ENCODE measurements at places on chromosomes 11 and 22. TPM values are rescaled to one million over a fixed set of nuclear protein-coding genes. Genes with fewer than 3 reads are reported as not detected.
A peak's percentile ranks its signal among the peaks of the same experiment; 100 is the strongest.

GRCh38 chr11:86787656-86788055 is 12.7 kb upstream of the PRSS23 start:
- H3K27ac ChIP-seq, result no peak overlapping the region
- H3K36me3 ChIP-seq, result no peaks in the 10 kb centered on the region
- H3K4me1 ChIP-seq, result peaks cover 69% of the 10 kb centered on the region
- H3K27me3 ChIP-seq, result no peaks in the 10 kb centered on the region

GRCh38 chr22:44131412-44131811 is 49.3 kb upstream of the PARVG start:
- H3K4me3 ChIP-seq, result no peak overlapping the region
- H3K27ac ChIP-seq, result no peak overlapping the region
- H3K4me1 ChIP-seq, result no peaks in the 10 kb centered on the region
- H3K36me3 ChIP-seq, result peaks cover 14% of the 10 kb centered on the region

GRCh38 chr11:34680206-34680605 is 59.3 kb downstream of the EHF start:
- peaks cover 2% of the 10 kb centered on the region for H3K4me1 ChIP-seq
- no peak for DNase-seq
- H3K4me3 ChIP-seq, result no peak overlapping the region
- H3K36me3 ChIP-seq, result no peaks in the 10 kb centered on the region
- H3K27ac ChIP-seq, result no peak overlapping the region
- peaks cover 19% of the 10 kb centered on the region for H3K27me3 ChIP-seq

- H3K36me3 ChIP-seq, result peaks cover 37% of the 10 kb centered on the region
- no peaks in the 10 kb centered on the region for H3K27me3 ChIP-seq
- H3K27ac ChIP-seq, result no peak overlapping the region
- DNase-seq, result no peak
These were observed 8.8 kb upstream of the DNAJB13 start for GRCh38 chr11:73942010-73942409.

The SAA2 gene
- total RNA-seq, result not detected

- no peaks in the 10 kb centered on the region for H3K4me1 ChIP-seq
- peaks cover 8% of the 10 kb centered on the region for H3K36me3 ChIP-seq
- peak overlapping the region; percentile 60 for H3K27ac ChIP-seq
- H3K27me3 ChIP-seq, result no peaks in the 10 kb centered on the region
These were observed 31.7 kb upstream of the GCAT start for GRCh38 chr22:37775785-37776638.

The OR8D1 gene
- not detected for total RNA-seq

DNA sequence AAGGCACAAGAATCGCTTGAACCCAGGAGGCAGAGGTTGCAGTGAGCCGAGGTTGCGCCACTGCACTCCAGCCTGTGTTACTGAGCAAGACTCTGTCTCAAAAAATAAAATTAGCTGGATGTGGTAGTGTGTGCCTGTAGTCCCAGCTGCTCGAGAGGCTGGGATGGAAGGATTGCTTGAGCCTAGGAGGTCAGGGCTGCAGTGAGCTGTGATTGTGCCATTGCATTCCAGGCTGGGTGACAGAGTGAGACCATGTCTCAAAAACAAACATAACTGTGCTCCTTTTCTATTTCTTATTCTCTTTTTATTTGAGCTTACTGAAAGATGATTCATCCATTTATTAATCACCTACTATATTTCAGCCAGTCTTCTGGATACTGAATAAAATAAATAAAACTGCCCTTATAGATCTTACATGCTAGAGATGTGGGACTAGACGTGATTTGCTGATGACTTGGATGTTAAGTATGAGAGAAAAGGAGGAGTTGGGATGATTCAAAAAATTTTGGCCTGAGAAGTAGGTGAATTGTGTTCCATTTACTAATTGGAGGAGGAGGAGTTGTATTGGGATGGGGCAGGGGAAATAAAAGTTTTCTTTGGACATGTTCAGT is 18.0 kb downstream of the PAAF1 start:
- H3K27ac ChIP-seq, result no peak overlapping the region
- no peak for DNase-seq
- H3K4me3 ChIP-seq, result no peak overlapping the region

- H3K27me3 ChIP-seq, result no peaks in the 10 kb centered on the region
- no peak overlapping the region for H3K27ac ChIP-seq
- DNase-seq, result no peak
These were observed 92.1 kb downstream of the WNT11 start for GRCh38 chr11:76114238-76114637.

The ST14 gene
- 40.8 TPM for total RNA-seq

The ANO5 gene
- 3.9 TPM for total RNA-seq

DNA sequence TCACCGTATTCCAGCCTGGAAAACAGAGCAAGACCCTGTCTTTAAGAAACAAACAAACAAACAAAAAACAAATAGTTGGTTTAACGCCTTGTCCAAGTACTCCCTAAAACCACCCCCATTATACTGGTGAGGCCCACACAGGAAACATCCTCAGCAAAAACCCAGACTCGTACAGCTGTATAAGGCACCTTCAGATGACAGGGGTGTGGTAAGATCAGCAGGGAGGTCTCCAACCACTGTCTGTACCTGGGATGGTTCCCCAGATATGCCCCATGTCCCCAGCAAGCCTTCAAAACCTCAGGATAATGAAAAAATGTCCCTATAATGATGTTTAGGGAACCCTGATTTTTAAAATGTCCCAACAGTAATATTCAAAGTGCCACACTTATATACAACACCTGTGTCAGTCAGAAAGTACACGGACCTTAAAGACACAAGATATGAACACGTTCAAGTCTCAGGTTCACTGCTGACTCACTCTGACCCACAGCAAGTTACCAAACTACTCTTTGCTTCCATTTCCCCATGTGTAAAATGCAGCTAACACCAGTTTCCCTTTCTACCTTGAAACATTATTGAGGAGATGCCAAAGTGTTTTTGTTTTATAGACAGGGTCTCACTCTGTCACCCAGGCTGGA is 9.3 kb downstream of the SF3A1 start:
- H3K4me1 ChIP-seq, result no peaks in the 10 kb centered on the region
- H3K27ac ChIP-seq, result no peak overlapping the region
- no peaks in the 10 kb centered on the region for H3K27me3 ChIP-seq

GRCh38 chr11:116613206-116613875 is 159.4 kb downstream of the BUD13 start:
- no peak for DNase-seq
- no peaks in the 10 kb centered on the region for H3K4me1 ChIP-seq
- no peaks in the 10 kb centered on the region for H3K36me3 ChIP-seq
- no peak overlapping the region for H3K27ac ChIP-seq

The SSTR3 gene
- 0.69 TPM for total RNA-seq

The EED gene
- 30.5 TPM for total RNA-seq

- H3K27me3 ChIP-seq, result no peaks in the 10 kb centered on the region
- no peak overlapping the region for H3K27ac ChIP-seq
- H3K4me3 ChIP-seq, result no peak overlapping the region
- no peaks in the 10 kb centered on the region for H3K4me1 ChIP-seq
- DNase-seq, result no peak
These were observed 633.0 kb downstream of the TBC1D22A start for GRCh38 chr22:47395481-47395880.

GRCh38 chr22:32185821-32186220 is 19.1 kb downstream of the RFPL2 start:
- DNase-seq, result no peak
- H3K27ac ChIP-seq, result no peak overlapping the region
- H3K4me1 ChIP-seq, result no peaks in the 10 kb centered on the region
- H3K4me3 ChIP-seq, result no peak overlapping the region

DNA sequence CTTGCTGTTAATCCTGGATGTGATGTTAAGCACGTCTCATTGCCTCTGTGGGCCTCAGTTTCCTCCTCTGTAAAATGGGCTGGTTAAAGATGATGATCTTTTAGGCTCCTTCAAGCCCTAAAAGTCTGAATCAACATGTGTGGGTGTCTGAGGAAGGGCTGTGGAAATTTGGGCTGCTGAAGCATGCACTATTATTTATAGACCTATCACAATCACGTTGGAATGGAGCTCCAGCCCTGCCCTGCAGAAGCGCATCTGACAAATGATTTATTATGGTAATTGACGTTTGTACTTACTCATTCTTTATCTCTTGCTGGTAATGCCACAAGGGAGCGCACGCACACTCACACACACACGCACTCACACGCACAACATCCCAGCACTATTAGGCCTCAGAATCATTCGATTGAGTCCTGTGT is 20.4 kb downstream of the P2RX3 start:
- no peaks in the 10 kb centered on the region for H3K36me3 ChIP-seq
- peaks cover 3% of the 10 kb centered on the region for H3K4me1 ChIP-seq
- no peak for DNase-seq
- no peak overlapping the region for H3K27ac ChIP-seq
- H3K4me3 ChIP-seq, result no peak overlapping the region
- peaks cover 8% of the 10 kb centered on the region for H3K27me3 ChIP-seq

DNA sequence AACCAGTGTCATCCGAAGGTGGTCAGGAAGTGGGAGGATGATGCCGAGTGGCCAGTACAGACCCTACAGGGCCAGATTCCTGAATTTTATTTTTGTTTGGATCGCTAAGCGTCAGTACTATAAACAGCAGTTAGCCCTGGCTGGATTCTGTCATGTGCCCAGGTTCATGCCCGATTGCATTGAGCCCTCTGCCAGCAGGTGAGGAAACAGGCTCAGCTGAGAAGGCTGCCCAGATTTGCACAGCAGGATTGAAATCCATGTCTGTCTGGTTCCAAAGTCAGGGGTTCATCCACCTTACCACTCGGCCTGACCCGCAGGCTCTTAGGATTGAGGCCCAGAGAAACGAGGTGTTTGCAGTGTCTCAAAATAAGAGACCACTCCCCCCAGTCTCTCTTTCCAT is 9.1 kb upstream of the TBC1D22A start:
- no peak for DNase-seq
- H3K27me3 ChIP-seq, result peaks cover 2% of the 10 kb centered on the region
- H3K36me3 ChIP-seq, result peaks cover 5% of the 10 kb centered on the region
- H3K27ac ChIP-seq, result no peak overlapping the region
- no peak overlapping the region for H3K4me3 ChIP-seq

The NXPE2 gene
- total RNA-seq, result 0.34 TPM

The CASP12 gene
- not detected for total RNA-seq

The FGF3 gene
- total RNA-seq, result not detected

The SCT gene
- total RNA-seq, result 1.2 TPM
